ENCODE measurements at places on chromosomes 3 and 15.

GRCh38 chr3:53194210-53195065, 33.4 kb downstream of the PRKCD start:
- no peak for DNase-seq

DNA sequence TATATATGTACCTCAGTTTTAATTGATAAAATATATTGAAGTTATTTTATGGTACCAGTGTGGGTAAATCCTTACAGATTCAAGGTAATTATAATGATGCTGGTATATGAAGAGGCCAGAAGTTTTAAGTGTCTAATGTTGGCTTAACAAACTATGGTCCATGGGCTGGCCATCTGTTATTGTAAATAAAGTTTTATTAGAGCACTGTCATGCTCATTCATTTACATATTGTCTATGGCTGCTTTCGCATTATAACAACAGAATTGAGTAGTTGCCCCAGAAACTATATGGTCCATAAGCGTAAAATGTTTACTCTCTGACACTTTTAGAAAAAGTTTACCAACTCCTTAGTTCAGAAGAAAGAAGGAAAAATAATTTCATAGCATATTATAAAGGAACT, 67.9 kb downstream of the MEF2A start:
- DNase-seq, result no peak

DNA sequence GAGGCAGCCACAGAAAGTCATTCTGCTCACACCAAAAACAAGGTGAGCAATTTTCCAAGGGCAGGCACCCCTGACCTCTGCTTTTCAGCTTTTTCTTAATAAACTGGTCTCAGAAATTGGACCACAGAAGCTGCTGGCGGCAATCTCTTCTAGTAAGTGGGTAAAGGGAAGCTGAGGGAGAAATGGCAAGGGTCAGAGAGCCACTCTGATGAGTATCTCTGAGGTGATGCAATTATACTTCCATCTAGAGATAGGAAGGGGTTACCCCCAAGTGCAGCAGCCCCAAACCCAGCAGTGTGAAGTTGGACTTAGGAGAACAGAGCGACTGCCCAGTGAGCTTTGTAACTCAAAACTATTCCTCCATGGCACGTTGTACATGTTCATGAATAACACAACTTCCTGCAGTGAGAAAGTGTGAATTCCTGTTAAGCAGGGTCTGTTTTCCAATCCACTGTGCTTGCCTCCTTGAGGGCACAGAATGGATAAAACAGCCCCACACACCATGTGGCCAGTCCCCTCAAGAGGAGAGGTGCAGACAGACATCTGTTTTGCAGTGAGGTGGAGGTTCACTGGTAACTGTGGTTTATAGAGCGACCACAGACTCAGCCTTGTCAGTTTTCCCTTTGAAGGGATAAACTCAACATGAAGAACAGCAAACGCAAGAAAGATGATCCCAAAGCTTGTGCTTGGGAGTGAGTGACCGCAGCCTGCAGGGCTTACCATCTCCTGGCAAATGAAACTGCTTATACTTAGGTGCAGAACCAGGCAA, 683.4 kb upstream of the CFAP20DC start:
- no peak for DNase-seq

DNA sequence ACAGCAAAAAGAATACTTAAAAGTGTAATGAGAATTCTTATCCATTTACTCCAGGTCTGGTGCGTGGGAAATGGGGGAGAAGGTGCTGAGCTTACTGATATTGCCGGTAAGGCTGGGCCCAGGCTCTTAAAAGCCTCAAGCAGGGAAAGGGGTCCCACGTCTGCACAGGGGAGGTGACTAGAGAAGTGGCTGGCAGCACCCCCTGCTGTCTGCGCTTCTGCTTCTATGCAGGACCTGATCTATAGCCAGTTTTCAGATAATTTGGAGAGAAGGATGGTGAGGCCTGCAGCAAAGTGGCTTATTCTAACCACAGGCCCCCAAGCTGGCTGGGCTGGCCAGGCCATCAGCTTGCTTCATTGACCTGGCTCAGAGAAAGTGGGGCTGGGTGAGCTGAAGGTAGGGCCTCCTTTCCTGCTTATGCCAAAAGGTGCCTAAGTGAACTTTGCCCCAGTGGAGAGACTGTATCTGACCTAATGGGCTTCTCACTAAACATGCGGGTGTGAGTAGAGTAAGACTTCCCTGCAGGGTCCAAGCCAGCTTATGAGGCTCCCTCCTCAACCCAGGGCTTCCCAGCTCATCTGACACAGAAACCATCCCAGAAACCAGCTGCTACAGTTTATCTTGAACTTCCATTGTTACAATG, 30.9 kb upstream of the ATP1B3 start:
- no peak for DNase-seq

GRCh38 chr15:92846741-92847140, 53.4 kb upstream of the CHD2 start:
- DNase-seq, result no peak

DNA sequence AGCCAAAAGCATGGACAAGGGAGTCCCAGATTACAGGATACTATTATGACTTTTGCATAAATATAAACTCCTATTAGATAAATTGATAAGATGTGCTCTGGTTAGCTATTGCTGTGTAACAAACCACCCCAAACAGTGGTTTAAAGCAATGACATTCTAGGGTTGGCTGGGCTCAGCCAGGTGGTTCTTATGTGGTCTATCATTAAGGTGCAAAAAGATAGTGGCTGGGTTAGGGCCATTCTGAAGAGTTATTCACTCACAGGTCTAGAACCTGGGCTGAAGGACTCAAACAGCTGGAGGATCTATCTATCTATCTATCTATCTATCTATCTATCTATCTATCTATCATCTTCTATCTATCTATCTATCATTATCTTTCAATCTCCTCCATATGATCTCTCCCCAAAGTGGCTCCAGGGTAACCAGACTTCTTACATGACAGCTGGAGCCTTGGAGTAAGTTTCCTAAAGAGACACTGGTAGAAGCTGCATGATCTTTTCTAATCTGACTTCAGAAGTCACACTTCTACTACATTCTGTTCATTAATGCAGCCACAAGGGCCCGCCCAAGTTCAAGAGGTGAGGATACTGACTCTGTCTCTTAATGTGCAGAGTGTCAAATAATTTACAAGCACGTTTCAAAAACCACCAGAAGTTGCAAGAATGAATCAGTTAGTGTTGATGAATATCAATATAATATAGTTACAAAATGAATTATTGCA, 74.9 kb upstream of the XCR1 start:
- DNase-seq, result no peak

DNA sequence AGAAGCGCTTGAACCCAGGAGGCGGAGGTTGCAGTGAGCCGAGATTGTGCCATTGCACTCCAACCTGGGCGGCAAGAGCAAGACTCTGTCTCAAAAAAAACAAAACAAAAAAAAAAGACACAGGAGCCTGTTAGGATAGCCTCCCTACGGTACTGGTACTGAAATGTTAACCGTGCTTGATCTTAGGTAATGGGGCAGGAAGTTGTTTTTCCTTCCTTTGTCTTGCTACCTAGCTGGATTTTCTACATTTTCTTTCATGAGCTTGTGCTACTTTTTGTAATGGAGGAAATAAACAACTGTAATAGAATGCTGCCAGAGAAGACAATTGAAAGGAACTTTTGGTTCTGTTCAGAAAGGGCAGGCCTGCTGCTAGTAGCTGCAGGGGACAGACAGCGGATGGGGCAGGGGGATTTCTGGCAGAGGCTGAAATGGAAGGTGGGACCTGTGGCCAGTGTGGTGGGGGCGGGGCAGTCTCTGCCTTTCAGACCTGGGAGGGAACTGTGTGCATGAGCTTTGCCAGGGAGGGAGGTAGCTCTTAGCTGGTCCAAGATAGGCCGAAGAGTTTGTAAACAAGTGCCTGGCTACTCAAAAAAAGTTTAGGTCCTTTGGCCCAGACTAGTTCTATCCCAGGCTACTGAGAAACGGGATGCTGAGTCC, 49.0 kb upstream of the SEMA4B start:
- DNase-seq, result no peak

DNA sequence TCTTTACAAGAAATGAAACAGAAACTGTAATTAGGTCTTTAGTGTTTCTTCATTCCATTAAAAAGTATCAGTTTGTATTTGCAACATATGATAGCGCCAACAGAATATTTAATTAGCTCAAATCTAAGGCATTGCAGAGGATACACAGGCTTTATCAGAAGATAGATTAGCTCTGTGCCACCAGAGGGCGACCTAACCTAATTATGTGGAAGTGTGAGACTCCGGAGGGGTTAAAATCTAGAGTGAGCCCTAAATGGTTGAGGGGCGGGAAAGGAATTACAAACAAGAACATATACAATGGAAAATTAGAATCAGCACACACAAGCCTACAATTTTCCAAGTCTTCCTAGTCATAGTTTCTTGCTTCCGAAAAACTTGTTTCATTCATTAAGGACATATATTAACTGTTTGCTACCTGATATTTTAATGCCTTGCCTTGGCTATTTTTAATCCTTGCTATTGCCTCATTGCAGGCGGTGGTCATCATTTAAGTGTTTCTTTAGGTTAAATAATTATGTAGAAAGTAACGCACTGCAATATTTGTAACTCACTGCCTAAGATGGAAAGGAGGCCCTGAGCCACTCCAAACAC, 18.0 kb upstream of the RYR3 start:
- no peak for DNase-seq
